ENCODE measurements at places on chromosomes 1 and 21.

DNA sequence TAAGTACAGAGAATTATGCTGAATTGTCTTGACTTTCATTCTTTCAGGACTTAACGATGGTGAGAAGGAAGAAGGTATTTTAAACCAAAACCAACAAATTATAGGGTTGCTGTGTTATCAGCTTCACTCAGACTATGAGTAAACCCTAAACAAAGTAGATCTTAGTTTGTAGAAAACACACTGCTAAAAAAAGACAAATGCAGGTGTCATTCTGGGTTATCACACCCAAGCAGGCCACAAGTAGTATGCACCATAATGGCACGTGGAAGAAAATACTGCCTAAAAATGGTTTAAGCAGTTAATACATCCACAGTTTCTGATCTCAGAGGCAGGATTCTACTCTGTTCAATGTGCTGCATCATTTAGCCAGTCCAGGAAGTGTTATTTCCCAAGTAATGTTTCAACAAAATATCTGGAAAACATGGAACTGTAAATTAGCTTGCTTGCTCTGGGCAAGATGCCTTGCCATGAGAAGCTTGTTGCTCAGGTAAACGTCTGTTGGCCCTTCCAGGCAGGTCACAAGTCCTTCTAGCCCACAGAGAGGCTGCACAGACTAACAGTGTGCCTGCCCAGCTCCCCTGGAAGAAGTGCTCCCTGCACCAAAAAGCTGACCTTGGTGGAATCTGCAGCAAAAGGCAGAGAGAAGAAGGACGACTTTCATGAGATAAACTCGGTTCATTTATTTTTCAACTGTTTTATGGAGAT, 4.1 kb downstream of the DIPK1A start:
- no peak for DNase-seq

DNA sequence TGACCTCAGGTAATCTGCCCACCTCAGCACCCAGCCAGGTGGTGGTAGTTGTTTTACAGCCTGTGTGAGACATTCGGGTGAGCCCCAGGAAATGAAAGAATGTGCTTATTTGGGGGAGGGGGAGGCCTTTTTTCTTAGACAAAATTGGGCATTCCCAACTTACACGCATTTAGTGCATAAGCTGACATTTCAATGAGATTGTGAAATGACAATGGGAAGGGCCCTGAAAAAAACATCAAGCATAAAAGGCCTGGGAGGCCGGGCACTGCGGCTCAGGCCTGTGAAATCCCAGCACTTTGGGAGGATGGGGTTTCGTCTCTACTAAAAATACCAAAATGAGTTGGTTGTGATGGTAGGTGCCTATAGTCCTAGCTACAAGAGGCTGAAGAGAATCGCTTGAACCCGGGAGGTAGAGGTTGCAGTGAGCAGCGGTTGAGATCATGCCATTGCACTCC, 5.0 kb downstream of the GAS5 start:
- DNase-seq: no peak

DNA sequence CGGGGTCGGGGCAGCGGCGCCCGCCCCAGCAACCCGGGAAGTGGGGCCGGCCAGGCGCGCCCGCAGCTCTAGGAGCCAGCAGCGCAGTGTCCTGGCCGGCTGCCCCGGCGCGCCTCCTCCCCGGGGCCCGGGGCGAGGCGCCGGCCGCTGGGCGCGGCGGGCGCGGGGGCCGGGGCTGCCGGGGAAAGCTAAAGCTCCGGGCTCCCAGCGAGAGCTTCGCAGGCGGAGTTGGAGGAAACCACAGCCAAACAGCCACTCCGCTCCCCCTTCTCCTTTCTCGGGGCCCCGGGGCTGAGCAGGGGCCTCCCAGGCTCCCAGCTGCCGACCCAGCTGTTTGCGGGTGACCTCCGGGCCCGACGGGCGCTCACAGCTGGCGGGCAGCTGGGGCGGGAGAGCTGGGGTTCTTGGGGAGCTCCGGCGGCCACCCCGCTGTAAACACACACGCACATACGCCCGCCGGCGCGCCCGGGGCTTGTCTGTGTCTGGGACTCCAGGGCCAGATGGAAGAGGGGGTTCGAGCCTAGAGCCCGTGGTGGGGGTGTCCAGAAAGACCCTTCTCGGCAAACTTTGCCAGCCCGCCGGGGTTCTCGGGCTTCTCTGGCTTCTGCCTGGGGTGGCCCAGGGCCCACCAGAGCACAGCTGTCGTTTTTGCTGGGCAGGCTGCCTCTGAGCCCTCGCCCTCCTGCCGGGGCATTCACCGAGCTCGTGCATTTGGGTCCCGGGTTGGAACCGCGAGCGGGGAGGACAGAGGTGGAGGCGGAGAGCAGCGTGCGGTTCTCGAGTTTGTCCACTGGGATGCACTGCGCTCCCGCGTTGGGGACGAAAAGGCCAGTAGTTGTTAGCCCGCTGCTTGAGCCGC, 1.5 kb downstream of the AJAP1 start:
- peak; percentile 46 for DNase-seq

DNA sequence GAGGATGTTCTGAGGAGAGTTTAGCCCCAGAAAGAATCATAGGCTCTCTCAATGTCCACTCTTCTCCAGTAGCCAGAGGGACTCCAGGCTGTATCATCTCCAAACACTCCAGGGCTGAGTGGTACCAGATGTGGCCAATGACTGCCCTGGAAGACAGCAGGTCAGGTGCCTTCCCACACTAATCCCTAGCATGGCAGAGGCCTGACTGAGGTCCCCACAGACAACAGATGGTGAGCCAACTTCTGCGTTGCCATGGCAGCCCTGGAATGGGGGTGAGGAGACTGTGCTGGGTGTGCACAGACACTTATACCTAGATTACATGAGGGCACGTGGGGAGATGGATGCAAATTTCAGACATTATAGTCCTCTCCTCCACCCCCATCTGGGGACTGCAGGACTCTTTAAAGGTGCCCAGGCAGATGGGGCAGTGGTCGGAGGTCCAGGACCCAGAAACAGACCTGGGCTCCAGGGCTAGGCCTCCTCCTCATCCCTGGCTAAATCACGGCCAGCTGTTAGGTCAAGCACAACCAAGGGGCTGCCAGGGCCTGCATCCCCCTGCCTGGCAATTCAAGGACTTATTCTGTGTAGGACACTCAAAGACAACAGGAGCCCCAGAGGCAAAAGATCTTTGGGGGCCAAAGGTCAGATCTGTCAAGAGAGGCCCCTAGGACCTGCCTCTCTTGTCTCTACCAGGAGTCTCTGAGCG, 42.9 kb downstream of the CAMK2N1 start:
- no peak for DNase-seq

DNA sequence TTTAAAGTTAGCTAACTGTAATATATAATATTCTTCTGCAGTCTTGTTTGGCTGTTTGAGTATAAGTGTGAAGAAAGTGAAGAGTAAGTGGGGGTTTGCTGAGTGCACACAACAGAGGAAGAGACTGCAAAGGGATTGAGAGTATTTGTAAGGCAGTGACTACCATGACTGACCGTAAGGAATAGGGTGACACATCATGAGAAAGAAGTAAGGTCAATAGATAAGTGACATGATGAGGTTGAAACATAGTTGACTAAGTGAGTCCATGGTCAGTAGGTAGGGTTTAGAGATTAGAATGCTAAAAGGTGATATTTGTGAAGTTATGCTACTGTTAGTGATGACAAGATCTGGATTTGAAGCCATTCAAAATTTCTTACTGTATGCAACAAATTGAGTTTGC, 27.7 kb downstream of the WARS2 start:
- DNase-seq: no peak
